ENCODE measurements at places on chromosomes 7 and 10.

GRCh38 chr7:322111-322671 lies 32.2 kb downstream of the FOXL3 start:
- peak; percentile 98 for DNase-seq

GRCh38 chr10:74825371-74826141 lies 844 bp upstream of the KAT6B start:
- peak; percentile 41 for DNase-seq

- no peak for DNase-seq
Observed at GRCh38 chr7:48251766-48252165, 80.5 kb downstream of the ABCA13 start.

- no peak for DNase-seq
Observed at GRCh38 chr10:83122336-83122735, 1017.0 kb upstream of the GHITM start.

GRCh38 chr10:24642921-24643678 lies 80.6 kb downstream of the ARHGAP21 start:
- no peak for DNase-seq

- DNase-seq, result no peak
Observed at GRCh38 chr7:155215576-155216325, 81.9 kb upstream of the INSIG1 start.

DNA sequence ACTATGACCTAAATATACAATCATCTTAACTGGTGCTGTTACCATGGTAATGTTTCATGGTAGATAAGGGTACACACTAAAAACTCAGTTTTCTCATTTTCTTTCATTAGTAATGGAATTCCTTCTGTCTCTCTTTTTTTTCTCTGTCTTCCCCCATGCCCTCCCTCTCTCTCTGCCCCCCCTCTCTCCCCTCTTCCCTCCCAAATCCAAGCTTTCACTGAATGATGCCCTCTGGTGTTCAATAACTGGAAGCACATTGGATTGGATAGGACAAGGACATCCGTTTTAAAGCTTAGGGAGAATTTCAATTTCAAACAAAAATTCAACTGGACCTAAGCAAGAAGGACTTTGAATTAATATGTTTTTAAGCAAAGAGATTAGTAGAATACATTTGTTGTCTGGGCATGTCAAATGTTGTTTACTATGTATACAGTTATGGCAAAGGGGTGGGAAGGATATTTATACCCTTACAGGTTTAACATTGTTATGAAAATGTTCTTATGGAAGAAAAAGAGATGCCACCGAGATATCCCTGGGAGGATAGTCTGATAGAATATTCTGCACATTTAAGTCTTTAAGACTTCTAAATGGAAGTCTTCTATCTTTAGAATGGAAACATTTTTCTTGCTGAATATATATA lies 6.1 kb downstream of the CHRM2 start:
- no peak for DNase-seq

GRCh38 chr10:126229686-126230085 lies 158.6 kb downstream of the ADAM12 start:
- no peak for DNase-seq

GRCh38 chr10:108147346-108147745 lies 982.8 kb upstream of the SORCS1 start:
- no peak for DNase-seq

DNA sequence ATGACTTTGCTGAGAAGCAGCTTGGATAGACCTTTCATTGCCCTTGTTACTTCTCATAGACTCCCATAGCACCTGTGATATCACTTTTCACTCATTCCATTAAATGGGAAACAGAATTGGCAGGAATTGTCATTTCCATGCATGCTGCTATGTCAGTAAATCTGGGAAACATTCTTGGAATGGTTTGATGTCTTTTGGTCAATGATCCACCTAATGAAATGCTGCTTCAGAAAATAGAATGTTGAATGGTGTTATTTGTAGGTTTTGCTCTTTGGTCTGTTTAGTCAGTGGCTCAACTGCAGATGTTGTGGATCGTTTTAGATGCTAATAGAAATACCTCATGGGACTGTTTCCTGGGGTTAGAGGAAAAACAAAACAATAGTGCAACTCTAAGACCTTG lies 127.8 kb downstream of the PLPP4 start:
- DNase-seq, result no peak

DNA sequence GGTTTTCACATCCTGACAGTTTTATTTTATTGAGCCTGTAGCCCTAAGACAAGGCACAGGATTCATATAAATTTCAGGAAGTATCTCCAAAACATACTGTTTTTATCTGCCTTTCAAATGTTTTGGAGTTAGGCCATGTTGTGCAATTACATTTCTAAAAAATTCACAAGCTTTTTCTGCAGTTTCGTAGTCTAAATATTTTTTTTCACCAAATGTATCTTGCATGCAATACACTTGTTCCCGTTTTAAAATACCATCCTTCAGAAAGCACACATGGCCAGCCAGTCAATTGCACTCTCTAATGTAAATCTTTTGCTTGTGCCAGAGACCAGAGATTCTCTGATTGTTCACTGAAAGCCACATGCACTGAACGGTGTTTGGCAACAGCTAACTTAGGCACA lies 161.5 kb upstream of the PRKCQ start:
- no peak for DNase-seq

DNA sequence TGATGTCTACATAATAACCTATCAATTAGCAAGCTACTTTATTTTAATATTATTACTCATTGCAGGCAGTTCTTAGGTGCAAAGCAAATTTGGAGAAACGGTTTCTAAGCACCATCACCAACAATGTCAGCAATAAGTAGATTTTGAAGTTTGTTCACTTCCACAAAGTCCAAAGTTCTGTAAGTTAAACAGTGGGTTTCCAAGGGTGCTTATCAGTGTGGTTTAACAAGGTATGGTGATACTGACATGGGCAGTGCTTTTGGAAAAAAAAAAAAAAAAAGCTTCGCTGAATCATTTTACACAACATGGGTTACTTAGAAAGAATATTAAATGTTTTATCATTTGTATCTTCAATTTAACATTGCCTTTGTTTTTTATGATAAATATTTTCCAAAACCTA lies 101.8 kb downstream of the SPAG6 start:
- DNase-seq, result no peak

DNA sequence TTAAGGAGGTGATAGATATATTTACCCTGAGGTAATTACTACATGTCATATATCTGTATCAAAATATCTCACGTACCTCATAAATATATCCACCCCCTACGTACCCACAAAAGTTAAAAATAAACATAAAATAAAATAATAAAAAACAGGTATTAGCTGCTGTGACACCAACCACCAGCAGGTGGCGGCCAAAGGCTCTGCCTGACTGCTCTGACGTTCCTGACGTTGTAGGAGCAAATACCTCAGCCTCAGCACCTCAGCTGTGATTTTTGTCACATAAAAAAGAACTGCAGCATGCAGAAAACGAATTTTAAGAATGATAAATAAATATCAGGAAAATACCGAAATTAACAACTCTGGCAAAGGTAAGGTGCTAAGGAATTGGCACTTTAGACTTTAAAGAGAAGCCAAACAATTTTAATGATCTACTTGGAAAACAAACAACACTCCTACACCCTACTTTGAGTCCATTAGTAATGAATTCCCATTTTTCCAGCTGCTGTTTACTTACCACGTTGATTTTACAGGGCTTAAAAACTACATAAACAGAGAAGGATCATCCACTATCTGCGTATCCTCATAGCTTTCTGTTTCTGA lies 125.4 kb upstream of the TARP start:
- no peak for DNase-seq

DNA sequence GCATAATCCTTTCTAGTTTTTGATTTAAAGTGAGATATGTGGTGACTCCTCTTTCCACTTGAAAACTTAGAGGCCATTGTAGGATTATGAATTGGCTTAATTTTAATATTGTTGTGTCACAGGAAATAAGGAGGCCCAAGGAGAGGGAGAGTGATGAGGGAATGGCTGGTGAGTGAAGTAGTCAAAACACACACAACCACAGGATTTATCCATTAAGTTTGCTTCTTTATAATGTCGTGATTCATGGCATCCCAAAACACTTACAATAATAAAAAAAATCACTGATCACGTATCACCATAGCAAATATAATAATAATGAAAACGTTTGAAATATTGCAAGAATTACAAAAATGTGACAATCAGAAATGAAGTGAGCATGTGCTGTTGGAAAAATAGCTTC lies 1215.5 kb upstream of the LRRTM3 start:
- no peak for DNase-seq

GRCh38 chr10:23203369-23204325 lies 11.5 kb downstream of the PTF1A start:
- no peak for DNase-seq

GRCh38 chr7:133051066-133051465 lies 30.8 kb downstream of the CHCHD3 start:
- no peak for DNase-seq

GRCh38 chr7:98300595-98301372 lies 19.3 kb downstream of the BRI3 start:
- DNase-seq, result no peak

GRCh38 chr7:150895809-150896208 lies 43.5 kb downstream of the AOC1 start:
- DNase-seq, result no peak

GRCh38 chr10:21515361-21516241 lies 9.9 kb downstream of the SKIDA1 start:
- DNase-seq, result no peak

DNA sequence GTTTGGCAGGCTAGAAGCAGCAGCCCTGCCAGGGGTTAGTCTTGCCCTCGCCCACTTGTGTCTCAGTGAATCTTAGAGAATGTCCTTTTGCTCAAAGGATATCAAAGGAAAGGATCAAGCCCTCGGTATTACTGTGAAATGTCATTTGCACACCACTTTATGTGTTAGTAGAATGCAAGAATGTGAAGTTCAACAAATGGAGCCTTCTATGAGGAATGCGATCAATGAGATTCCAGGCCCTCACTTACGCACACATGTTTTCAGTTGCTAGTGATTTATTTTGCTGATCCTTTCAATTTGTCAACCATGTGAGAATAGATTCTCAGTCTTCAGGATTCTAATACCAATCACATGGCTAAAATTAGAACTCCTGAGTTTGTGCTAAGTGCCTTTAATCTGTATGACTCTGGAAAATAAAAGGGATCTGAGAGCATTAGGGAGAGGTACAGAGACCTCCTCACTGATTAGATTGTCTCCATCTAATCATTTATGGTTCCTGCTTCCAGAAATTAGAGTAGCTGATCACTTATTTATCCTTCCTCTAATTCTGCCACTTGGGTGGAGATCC lies 123.0 kb upstream of the SP4 start:
- no peak for DNase-seq

DNA sequence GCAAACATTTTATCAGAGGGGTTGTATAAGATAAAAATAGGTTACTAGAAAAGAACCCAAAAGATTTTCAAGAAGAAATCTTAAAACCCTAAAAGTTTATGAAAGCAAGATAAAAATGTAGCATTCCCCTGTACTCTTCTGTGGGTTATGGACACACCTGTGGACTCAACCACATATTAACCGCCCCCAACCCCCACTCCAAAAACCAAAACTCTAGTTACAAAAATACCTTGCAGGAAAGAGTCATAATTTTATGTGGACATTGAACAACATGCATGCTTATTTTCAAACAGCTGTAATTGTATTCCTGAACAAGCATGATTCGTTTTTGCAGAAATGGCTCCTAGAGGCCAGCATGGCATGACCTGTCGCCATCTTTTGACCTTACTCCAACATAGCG lies 466.9 kb downstream of the PHTF2 start:
- no peak for DNase-seq

DNA sequence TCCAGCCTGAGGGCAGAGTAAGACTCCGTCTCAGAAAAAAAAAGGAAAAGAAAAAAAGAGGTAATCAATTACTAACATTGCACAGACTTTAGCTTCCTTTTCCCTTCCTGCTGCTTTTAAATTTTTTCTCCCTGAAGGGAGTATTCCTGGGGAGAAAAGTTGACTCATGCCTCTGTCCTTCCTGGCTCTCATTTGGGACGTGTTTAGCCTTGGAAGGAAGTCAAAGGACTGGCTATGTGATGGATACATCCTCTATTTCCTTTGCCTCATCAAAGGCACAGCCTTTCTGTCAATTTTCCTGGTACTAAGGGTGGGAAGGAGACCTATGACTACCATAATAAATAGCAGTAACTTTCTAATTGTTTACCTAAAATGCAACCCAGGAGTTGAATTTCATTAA lies 77.6 kb downstream of the ITGA8 start:
- no peak for DNase-seq

- DNase-seq, result no peak
Observed at GRCh38 chr7:80129785-80130184, 4.8 kb upstream of the GNAI1 start.

GRCh38 chr10:98636921-98637329 lies 190.2 kb upstream of the HPS1 start:
- no peak for DNase-seq

- no peak for DNase-seq
Observed at GRCh38 chr10:101414034-101414433, 60.1 kb downstream of the BTRC start.

- DNase-seq, result no peak
Observed at GRCh38 chr7:156472267-156472666, 168.3 kb upstream of the RNF32 start.

DNA sequence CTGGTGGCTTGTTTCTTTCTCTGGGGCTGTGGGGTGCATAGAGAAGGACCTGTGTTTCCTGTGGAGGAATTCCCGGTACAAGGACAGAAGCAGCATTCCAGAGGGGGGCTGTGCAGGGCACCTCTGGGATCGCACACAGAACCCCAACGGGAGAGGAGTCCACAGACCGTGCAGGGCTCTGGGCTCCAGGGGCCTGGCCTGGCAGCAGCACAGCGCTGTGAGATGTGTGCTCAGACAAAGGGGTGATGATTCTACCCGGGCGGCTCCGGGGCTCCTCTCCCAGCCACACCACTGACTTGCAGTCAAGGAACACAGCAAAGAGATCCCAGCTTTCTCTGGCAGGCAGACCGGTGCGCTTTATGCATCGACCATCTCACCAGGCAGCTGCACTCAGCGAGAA lies 6.9 kb upstream of the SHH start:
- no peak for DNase-seq

DNA sequence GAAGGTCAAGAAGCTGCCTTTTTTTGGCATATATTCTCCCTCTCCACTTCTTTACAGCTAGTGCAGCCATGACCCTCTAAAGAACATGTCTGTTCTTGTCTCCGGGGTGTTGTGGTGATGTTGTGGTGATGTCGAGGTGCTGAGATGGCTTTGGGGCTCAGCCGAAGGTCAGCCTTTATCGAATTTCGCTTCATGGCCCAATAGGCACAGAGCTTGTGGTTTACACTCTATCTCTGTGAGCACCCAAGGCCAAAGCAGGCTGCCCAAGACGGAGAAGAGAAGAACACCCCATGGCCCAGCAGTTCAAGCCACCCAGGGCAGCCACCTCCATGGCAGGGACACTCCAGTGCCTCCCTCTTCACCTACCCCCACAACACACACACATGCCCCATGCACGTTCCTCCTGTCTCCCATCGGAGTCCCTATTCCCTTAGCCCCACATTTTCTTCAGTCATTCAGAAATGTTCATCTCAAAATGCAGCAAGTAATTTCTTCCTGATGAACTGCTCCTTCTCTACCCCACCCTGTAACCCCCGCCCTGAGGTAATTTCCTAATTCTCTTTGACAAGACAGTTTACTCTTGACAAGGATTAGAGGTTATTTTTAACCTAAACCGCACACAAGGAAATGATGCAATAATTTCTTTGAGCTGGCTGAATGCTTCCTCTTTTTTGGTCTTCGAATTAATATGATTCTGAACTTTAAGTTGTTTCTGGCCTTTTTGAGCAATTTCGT lies 18.6 kb upstream of the ADRB1 start:
- DNase-seq, result no peak
